ENCODE measurements at places on chromosomes 1 and 21.

DNA sequence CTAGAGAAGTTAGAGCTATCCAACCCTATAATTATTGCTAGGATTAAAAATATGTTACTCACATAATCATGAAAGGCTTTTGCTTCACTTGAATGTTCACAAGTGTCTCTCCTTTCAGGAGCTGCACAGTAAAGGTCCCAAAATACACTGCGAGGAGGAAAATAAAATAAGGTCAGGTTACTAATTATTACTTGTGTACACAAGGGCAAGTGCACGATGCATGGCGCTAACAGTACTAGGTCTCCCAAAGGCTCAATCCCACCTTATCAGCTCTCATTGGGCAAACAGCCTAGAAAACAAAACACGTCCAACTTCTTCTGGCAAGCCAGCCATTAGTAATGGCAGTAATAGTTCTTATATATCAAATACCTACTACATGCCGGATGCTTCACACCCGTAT is 4.4 kb downstream of the SSBP3 start:
- no peak for DNase-seq

- peak; percentile 31 for DNase-seq
These were observed 637.3 kb downstream of the MATN1 start for GRCh38 chr1:30085811-30086770.

- no peak for DNase-seq
These were observed 232.6 kb downstream of the COL11A1 start for GRCh38 chr1:102875756-102876155.

GRCh38 chr1:51058858-51059257 is 43.2 kb upstream of the C1orf185 start:
- no peak for DNase-seq

DNA sequence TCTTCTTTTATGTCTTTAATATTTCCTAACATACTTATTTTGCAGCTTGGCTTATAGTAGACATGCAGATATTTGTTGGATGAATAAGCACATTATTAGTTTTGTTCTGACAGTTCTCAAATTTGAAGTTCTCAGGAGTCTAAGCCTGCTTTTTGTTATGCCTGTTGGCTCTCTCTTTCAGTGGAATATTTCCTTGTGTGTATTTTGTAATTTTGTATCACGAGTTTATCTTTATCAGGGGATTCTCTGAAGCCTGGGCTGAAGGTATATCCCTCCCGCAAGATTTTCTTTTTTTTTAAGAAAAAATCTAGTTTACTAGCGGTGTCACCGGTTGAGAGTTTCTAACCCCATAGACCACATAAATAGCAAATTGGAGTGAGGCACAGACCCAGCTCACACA is 105.9 kb downstream of the RGL1 start:
- no peak for DNase-seq

DNA sequence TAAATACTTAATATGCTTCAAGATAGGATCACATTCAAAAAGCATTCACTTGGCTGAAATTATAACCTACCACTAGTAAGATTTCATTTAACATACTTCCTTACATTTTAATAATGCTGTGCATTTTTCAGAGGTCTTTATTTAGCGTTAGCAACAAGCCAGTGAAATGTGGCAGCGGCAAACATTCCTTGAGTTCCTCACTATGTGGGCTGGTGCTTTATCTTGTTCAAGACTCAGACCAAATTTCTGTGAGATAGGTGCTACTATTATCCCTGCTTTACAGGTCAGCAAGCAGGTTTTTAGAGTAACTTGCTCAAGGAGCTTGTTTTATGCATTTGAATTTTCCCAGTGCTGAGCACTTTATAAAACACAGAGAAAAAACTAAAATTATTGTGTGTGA is 132.7 kb downstream of the PLPPR4 start:
- DNase-seq: no peak

GRCh38 chr1:86992861-86993260 is 78.4 kb downstream of the HS2ST1 start:
- no peak for DNase-seq

- no peak for DNase-seq
These were observed 41.5 kb upstream of the BCAR3 start for GRCh38 chr1:93723110-93723509.

GRCh38 chr1:192061556-192061955 is 96.7 kb upstream of the RGS18 start:
- DNase-seq: no peak

DNA sequence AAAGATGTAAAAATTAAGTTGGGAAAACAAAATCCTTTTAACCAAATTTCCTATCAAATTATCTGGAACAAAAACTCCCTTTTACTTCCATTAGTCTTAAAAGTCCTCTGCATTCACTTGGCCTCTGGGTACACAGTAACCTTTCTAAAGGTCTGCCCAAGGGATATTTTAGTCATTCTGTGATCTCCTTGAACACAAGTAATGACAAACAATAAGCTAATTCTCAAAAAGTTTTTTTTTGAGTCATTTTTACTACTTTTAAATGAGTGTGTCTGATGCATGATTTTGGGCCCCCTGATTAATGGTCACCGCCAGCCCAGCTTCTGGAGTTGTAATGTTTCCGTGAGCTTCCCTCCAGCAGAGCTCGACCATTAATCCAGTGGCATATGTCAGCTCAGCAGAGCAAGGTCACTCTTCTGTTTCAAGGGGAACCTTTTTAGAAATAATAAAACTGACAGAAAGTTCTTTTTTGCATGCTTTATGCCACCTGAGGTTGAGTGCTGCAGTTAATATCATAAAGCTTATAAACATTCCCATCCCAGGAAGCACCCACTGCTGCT is 14.3 kb downstream of the SAMSN1 start:
- DNase-seq: no peak

- DNase-seq: no peak
These were observed 58.7 kb upstream of the APOBEC4 start for GRCh38 chr1:183711741-183712361.

- DNase-seq: no peak
These were observed 59.2 kb downstream of the WARS2 start for GRCh38 chr1:119081267-119081666.

- no peak for DNase-seq
These were observed 27.8 kb downstream of the SYT2 start for GRCh38 chr1:202682477-202682876.

DNA sequence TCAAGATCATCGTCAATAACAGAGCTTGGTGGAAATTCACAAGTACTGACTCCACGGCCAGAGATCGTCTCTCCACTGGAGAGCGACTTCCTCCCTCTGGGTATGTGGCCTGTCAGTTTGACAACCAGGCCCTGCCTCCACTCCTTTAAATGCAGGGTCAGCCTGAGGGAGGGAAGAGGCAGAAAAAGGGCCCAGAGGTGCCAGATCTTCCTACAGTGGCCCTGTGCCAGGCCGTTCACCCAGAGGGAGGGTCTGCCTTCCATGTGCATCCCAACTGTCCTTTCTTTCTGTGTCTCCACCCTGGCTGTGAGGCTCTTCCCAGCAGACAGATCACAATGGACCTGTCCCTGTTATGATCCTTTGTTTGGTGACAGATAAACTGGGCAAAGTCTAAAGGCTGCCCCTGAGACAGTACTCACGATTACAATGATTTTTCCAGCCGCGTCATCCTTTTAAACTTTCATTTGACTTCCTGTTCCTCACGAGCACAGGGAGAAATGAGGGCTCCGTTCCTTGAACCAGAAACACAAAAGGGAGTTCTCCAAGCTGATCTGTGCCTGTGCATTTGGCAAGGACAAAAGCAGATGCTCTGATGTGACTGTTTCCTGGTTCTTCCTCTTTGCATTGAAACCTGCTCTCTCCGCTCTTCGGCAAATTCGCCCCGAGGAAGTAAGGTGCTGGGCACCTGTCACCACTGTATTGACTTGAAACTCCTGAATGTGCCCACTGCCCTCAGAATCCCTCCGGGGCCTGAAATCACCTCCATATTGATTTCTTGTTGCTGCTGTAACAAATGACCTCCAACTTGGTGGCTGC is 126.7 kb downstream of the PGBD5 start:
- DNase-seq: no peak

DNA sequence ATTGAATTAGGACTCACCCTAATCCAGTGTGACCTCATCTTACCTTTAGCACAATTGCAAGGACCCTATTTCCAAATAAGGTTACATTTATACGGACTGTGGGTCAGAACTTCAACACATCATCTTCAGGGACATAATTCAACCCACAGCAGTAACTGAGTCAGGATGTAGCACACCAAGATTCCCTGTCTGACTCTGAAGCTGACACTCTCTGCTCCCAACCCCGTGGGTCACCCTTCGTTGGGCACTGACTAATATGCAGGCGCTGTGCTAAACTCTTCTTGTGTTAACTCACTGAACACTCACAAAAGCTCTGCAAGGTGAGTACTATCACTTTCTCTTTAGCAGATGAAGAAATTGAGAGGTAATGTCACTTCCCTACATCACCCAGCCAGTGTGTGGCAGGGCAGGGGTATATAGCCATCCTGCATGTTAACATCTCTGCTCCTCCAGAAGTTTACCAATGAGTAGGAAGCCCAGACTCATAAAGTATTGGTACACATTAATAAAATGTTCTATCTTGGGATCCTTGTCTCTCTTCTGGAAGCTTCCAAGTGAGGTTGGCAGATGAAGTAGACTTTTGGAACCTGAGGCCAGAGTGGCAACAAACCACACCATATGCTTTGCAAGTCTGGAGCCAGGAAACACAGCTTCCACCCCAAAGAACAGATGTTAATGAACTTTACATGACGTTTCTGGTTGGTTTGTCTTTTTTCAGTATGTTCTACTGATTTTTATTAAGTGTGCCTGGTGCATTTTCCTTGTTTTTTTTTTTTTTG is 139.2 kb upstream of the KLHDC7A start:
- DNase-seq: no peak

DNA sequence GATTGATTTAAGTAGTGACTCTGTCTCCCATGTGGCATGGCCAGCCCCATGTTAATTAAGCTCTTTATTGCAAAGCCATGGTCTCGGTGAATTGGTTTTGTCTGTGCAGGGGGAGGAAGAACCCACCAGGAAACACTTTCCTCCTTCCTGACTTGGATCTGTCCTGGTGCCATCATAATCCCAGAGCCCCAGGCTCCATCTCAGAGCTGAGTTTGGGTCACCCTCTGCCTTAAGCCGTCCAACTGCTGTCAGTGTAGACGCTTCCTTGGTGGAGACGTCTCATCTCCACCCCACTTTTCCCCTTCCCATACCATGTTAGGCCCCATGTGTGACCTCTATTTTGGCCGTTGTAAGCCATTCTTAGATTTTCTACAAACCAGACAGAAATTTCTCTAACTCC is 36.0 kb upstream of the COL6A2 start:
- no peak for DNase-seq

GRCh38 chr1:39294531-39294930 is 90.0 kb downstream of the MACF1 start:
- no peak for DNase-seq

GRCh38 chr1:63411066-63411465 is 43.6 kb downstream of the ALG6 start:
- DNase-seq: no peak

GRCh38 chr21:39874206-39874605 is 7.0 kb downstream of the PCP4 start:
- DNase-seq: no peak

DNA sequence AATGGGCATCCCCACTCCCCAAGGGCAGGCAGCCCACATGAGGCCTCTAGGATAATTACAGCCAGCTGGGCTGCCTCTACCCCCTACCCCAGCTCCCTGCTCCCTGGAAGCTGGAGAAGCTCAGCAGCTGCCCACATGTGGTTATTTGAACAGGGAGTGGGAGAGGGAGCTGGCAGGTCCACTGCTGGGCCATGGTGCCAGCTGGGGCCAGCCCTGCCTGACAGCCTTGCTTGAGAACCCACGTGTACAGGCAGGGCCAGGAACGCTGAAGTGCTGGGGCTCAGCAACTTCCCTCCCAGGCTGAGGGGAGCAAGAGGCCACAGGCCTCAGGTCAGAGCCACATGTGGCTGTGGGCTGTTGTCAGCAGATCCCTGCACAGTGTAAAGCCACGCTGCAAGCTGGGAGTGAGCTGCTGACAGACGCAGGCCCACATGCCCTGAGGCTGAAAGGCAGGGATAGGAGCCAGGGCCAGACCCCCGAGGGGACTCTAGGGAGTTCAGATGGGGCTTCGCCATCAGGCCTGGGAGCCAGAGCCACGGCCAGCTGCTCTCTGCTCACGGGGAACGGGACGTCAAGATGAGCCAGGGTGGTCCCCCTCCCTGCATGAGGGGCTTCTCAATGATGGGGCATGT is 129.0 kb downstream of the SYF2 start:
- no peak for DNase-seq

- no peak for DNase-seq
These were observed 1603.7 kb downstream of the PLA2G4A start for GRCh38 chr1:188432427-188432826.

- no peak for DNase-seq
These were observed 90.9 kb downstream of the IER5 start for GRCh38 chr1:181179279-181179986.

DNA sequence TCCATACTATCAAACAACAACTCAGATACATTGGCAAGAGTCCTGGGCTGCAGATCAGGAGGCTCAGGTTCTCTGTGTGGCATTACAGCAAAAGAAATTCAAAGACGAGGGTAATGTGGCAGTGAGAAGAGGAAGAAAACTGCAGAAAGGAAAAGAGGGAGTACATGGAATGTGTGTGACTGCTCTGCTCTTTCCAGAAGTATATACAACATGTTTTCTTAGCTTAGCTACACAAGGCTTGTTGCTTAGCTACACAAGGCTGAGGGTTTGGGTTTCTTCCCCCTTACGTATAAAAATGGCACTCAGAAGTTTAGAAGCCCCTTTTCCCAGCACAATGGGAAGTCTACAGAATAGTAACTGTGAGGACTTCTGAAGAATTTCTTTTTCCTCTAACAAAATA is 86.0 kb downstream of the PRRX1 start:
- DNase-seq: no peak

DNA sequence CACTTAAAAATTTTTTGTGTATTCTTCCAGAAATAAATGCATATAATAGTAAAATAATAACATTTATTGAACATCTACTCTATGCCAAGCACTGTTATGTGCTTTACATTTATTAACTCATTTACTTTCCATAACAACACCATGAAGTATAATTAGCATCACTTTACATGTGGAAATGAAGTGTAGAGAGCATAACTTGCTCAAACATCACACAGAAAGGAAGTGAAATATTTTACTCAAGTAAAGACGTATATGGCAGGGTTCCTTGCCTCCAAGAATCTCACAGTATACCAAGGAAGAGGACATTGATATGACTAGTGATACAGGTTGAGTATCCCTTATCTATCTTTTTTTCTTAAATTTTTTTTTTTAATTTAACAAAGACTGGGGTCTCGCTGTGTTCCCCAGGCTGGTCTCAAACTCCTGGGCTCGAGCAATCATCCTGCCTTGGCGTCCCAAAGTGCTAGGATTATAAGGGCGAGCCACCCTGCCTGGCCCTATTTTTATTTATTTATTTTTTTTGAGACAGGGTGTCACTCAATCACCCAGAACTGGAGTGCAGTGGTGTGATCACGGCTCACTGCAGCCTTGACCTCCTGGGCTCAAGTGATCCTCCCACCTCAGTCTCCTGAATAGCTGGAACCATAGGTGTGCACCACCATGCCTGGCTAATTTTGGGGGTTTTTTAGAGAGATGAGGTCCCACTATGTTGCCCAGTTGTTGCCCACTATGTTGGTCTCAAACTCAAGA is 7.7 kb upstream of the CLIC4 start:
- DNase-seq: no peak

- DNase-seq: peak; percentile 73
These were observed 19.7 kb downstream of the RCC2 start for GRCh38 chr1:17419626-17420328.

- DNase-seq: peak; percentile 14
These were observed 50.8 kb upstream of the CLIC4 start for GRCh38 chr1:24694380-24694843.

GRCh38 chr1:154430903-154431302 is 25.8 kb downstream of the IL6R start:
- no peak for DNase-seq
